ENCODE measurements at places on chromosomes 7 and 10.

GRCh38 chr10:22491480-22491879, 146.2 kb downstream of the SPAG6 start:
- no peak for DNase-seq

- no peak for DNase-seq
Observed at GRCh38 chr10:79052291-79053080, 16.3 kb upstream of the ZMIZ1 start.

GRCh38 chr7:158863611-158864506, 7.5 kb downstream of the DYNC2I1 start:
- peak; percentile 39 for DNase-seq

- no peak for DNase-seq
Observed at GRCh38 chr10:54691331-54691730, 109.7 kb downstream of the PCDH15 start.

DNA sequence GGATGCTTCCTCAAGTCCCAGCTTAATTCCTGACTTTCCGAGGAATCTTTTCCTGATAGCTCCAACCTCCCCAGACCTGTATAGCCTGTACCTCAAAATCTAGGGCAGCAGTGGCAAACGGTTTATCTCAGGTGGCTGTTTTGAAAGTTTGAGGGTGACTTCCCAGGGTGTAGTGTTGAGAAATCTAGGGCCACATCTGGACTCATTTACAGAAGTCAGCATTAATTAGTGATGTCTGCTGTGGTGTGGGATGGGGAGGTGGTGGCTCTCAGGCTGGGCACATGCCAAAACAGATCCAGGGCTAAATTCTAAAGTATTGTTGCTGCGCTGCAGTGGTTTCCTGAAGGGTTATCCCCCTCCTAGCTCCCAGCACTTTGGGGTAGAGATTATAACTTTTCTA, 38.0 kb downstream of the UNC5B start:
- DNase-seq, result no peak

GRCh38 chr7:7231865-7232264, 49.5 kb downstream of the C1GALT1 start:
- DNase-seq, result no peak

GRCh38 chr10:118383063-118383689, 41.1 kb upstream of the FAM204A start:
- DNase-seq, result no peak

- DNase-seq, result no peak
Observed at GRCh38 chr10:123621916-123622315, 44.2 kb upstream of the GPR26 start.

GRCh38 chr10:3747248-3747960, 37.6 kb downstream of the KLF6 start:
- no peak for DNase-seq

DNA sequence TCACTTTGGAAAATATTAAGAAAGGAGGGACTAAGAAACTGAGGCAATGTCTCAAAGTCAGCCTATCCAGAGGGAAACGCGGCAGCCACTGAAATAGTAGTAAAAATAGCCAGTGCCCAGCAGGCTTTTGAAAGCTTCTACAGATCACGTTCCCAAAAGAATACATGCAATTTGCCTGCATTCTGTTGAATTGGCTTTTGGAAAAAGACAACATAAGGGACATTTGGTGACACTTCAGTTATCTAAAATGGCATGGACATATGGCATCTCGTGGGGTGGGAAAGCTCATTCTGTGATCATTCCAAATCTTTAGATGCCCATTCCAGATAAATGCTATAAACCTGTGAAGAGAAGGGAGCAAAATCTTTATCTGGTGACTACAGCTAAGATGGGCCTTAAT, 82.8 kb upstream of the PDE1C start:
- DNase-seq, result no peak

DNA sequence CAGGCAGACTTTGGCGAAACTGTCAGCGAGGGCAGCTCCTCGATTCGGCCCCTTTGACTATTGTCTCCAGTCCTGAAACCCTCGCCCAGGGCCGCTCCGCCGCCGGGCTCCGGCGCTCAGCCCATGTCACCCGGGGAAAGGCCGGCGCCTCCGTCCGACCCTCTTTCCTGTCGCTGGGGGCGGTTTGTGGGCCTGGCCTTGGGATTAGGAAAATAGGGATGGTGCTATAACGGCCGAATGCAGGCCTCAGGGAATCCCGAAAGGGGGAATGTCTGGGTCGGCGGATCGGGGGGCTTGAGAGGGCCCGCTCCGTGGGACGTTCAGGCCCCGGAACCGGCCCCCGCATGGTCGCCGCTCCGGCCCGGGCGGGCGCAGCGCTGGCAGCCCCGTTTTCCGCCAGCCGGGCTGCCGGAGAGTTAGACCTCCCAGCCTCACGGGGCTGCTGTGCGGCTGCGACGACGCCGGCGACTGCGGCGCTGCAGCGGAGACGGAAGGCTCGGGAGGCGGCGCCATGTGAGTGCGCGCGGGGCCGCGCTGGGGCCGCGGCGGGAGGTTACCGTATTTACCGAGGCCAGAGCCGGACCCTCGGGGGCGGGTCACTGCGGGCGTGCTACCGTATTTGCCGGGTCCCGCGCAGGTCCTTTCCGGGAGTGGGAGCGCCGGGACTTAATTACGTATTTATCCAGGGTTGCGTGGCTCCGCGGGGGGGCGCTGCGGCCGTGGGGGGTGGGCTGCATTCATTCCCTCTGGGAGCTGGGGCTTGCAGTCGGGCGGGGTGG, 25.9 kb downstream of the ZNF775 start:
- DNase-seq, result peak; percentile 64

GRCh38 chr10:62374862-62375710, 917 bp downstream of the ZNF365 start:
- DNase-seq, result no peak

- no peak for DNase-seq
Observed at GRCh38 chr10:58618158-58618676, 105.5 kb downstream of the BICC1 start.

DNA sequence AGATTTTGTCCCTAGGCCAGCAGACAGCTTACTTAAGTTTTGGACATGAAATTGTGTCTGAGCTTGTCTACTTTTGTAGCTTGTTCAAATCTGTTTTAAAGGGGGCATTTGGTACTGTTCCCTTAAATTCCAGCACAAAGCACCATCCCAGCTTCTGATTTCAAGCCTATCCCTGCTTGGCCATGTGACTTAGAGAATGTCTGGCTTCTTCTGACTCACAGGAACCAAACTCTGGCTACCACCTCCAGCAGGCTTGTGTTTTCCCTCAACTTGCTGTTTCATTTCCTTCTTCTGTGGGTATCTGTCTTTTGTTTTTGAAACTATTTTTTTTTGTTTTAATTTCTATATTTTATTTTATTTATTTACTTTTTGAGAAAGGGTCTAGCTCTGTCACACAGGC, 97.9 kb upstream of the FZD8 start:
- no peak for DNase-seq

DNA sequence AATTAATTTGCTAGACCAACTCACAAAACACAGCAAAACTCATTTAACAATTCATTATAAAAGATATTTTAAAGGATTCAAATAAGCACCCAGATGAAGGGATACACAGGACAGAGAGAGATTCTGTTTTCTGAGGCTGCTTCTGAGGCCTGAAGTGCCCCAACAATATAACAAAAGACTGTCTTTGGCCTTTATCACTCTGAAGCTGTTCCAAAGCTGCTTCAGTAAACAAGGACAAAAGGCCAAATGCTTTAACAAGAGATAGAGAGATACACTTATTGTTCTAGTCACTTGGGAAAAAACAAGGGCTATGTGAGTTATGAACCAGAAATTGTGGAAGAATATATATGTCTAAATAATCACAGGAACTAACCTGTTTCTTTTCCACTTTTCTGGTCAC, 223.7 kb downstream of the CXCL12 start:
- DNase-seq, result no peak

- DNase-seq, result no peak
Observed at GRCh38 chr7:64888901-64889685, 14.0 kb upstream of the ZNF273 start.

GRCh38 chr7:18040196-18040595, 12.6 kb upstream of the PRPS1L1 start:
- no peak for DNase-seq

Data from stimulated activated CD4-positive, alpha-beta T cell treated with anti-CD3 and anti-CD28 coated beads, Interleukin-2, amount 100 ng/mL, for 48 hours (primary cell).